Ovary (tissue), 10 donors: ENCODE measurements at places on chromosomes 7 and 10. TPM values are rescaled to one million over a fixed set of nuclear protein-coding genes. Genes with fewer than 3 reads are reported as not detected.

Gene CPA2
- not detected for total RNA-seq

Gene C10orf143
- total RNA-seq, result 6.5 TPM

DNA sequence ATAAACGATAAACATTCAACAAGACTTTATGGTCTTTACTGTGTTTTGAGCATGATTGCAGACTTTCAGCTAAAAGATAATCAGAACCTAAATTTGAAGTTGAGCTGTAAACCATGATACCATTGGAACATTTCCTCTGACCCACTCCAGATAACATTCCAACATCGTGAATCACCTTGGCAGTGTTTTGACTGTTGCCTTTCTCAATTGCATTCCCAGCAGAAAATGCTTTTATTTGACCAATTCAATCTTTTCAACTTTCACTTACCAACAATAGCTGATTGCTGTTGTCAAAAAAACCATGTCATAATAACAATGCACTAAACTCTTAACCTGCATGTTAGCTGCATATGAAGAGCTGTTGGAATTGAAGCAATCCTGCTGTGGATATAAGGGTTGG lies 165.5 kb downstream of the MDFIC start:
- no peaks in the 10 kb centered on the region for H3K27me3 ChIP-seq
- no peak overlapping the region for H3K4me3 ChIP-seq
- H3K27ac ChIP-seq, result no peak overlapping the region

Gene CHST3
- 26.0 TPM for total RNA-seq

- H3K4me1 ChIP-seq, result no peaks in the 10 kb centered on the region
- H3K27ac ChIP-seq, result no peak overlapping the region
- no peak overlapping the region for H3K4me3 ChIP-seq
- DNase-seq, result no peak
- no peaks in the 10 kb centered on the region for H3K27me3 ChIP-seq
- H3K36me3 ChIP-seq, result no peaks in the 10 kb centered on the region
These were observed 212.3 kb downstream of the C7orf25 start for GRCh38 chr7:42699380-42700178.

- DNase-seq, result no peak
- no peaks in the 10 kb centered on the region for H3K36me3 ChIP-seq
- no peak overlapping the region for H3K27ac ChIP-seq
- no peaks in the 10 kb centered on the region for H3K27me3 ChIP-seq
These were observed 8.9 kb downstream of the DKK1 start for GRCh38 chr10:52322936-52323335.

- H3K27ac ChIP-seq, result no peak overlapping the region
- peaks cover under 1% of the 10 kb centered on the region for H3K4me1 ChIP-seq
- no peaks in the 10 kb centered on the region for H3K36me3 ChIP-seq
These were observed 13.2 kb upstream of the PWWP2B start for GRCh38 chr10:132383751-132384196.

DNA sequence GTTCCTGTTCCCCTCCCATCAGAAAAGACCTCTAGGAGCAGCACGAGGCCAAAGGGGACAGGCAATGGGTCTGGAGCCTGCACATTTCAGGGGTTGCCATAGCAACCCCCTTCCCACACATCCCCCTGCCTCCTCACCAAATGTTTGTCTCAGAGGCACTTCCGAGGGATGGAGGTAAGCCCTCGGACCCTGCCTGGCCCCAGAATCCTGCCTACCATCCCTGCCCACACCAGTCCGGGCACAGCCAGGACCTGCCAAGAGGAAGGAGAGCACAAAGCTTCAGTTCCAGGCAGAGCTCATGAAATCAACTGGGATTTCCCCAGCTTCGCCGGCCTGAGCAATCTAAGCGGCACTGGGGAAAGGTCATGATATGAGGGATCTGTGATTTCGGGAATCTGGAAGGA lies 175.0 kb upstream of the PLXNA4 start:
- no peak for DNase-seq
- no peak overlapping the region for H3K4me3 ChIP-seq
- H3K36me3 ChIP-seq, result no peaks in the 10 kb centered on the region
- H3K27me3 ChIP-seq, result no peaks in the 10 kb centered on the region

Gene SPDYE11
- not detected for total RNA-seq

GRCh38 chr7:40148671-40149070 lies 13.9 kb downstream of the SUGCT start:
- H3K27me3 ChIP-seq, result no peaks in the 10 kb centered on the region
- H3K27ac ChIP-seq, result no peak overlapping the region
- no peaks in the 10 kb centered on the region for H3K36me3 ChIP-seq
- no peaks in the 10 kb centered on the region for H3K4me1 ChIP-seq

DNA sequence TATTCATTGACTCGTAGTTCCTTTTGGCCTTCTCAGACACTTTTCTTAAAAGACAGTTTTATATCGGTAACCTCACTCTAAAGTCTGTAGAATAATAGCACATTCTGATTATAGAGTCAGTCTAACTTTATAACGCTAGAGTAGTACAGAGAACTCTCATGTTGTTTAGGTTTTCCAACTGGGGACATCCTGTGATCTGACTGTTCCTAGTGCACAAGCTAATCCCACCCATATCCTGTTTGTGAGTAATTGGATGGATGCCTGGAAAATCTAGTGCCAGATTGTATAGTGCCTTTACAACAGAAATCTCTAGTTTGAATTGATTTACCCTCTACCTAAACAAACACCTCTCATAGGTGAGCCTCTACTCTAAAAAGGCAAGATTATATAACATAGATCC lies 107.4 kb downstream of the ZEB1 start:
- no peak overlapping the region for H3K27ac ChIP-seq
- no peak for DNase-seq
- peaks cover 3% of the 10 kb centered on the region for H3K4me1 ChIP-seq
- H3K27me3 ChIP-seq, result no peaks in the 10 kb centered on the region
- H3K36me3 ChIP-seq, result no peaks in the 10 kb centered on the region

Gene TFEC
- 7.6 TPM for total RNA-seq

Gene GHRHR
- total RNA-seq, result not detected

Gene CALHM1
- total RNA-seq, result not detected

DNA sequence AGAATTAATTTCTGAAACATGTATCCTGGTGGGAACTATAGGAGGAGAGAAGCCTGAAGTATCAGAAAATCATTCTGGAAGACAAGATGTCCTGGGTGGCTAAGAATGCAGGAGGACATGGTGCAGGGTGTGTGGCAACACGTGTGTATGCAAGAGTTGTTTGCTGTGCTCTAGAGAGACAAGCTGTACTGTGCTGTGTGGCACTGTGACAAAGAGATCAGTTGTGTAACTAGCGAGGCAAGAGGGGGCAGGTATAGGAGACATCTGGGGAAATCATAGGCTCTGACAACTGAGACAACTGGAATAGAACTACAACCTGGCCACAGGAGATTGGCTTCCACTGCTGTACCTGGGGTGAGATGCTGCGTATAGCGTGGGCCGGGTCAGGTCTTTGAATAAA lies 9.3 kb downstream of the ITGA8 start:
- H3K27ac ChIP-seq, result no peak overlapping the region
- H3K4me3 ChIP-seq, result no peak overlapping the region
- H3K36me3 ChIP-seq, result no peaks in the 10 kb centered on the region

GRCh38 chr7:120168066-120168465 lies 104.9 kb upstream of the KCND2 start:
- DNase-seq, result no peak
- no peaks in the 10 kb centered on the region for H3K27me3 ChIP-seq
- H3K4me1 ChIP-seq, result no peaks in the 10 kb centered on the region
- H3K4me3 ChIP-seq, result no peak overlapping the region
- no peaks in the 10 kb centered on the region for H3K36me3 ChIP-seq

GRCh38 chr7:101240226-101241014 lies 2.8 kb upstream of the CLDN15 start:
- no peak for DNase-seq
- no peaks in the 10 kb centered on the region for H3K27me3 ChIP-seq
- H3K4me3 ChIP-seq, result no peak overlapping the region

DNA sequence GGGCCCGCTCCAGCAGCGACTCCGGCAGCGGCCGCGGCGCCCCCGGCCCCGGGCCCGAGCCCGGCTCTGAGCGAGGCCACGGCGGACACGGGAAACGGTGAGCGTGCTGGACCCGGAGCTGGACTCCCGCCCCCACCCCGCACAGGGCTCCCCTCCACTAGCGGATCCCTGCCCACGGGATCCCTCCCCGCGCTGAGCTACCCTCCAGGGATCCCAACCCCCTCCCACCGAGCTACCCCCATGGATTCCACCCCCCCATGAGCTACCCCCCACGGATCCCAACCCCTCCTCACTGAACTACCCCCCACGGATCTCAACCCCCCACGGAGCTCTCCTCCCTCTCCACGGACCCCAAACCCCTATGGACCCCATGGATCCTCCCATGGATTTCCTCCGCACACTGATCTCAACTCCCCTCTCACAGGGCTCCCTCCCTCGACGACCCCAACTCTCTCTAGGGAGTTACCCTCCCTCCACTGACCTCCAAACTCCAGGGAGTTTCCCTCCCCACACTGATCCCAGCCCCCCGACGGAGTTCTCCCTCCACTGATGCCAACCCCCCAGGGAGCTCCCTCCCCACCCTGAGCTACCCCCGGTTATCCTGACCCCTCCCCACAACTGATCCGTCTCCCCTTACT lies 20.6 kb upstream of the HSPB1 start:
- H3K27me3 ChIP-seq, result no peaks in the 10 kb centered on the region
- peak overlapping the region; percentile 58 for H3K4me3 ChIP-seq
- H3K27ac ChIP-seq, result no peak overlapping the region
- peak; percentile 49 for DNase-seq
- no peaks in the 10 kb centered on the region for H3K36me3 ChIP-seq
- H3K4me1 ChIP-seq, result peaks cover 2% of the 10 kb centered on the region

- no peak overlapping the region for H3K27ac ChIP-seq
- no peaks in the 10 kb centered on the region for H3K4me1 ChIP-seq
- no peak for DNase-seq
- H3K36me3 ChIP-seq, result no peaks in the 10 kb centered on the region
These were observed 222.0 kb downstream of the LRRN3 start for GRCh38 chr7:111312966-111313365.

Gene TSPAN33
- total RNA-seq, result 6.0 TPM

DNA sequence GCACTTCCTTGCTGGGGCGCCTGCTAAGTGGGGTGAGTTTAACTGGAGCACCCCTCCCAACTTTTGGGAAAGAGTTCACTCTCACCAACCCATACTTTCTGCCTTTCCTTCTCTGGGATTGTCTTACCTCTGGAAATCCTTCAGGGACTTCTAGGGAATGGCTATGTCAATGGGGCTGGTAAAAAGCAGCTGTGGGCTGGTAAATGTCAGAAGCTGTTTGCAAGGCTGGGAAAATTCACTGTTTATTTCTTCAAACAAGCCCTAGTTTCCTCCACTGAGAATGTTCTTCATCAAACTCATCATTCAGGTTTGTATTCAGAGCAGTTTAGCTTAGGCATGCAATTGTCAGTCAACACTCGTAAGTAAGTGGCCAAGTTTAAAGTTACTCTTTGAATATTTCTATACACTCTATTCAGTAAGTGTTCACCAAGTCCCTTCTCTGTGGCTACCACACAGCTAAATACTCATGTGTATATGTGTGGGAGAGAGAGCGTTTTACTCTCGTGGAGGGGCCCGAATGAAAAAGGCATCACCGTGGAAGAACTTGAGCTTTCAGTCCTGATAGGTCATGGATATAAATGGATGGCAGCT lies 654.8 kb downstream of the LRMDA start:
- no peaks in the 10 kb centered on the region for H3K36me3 ChIP-seq
- no peaks in the 10 kb centered on the region for H3K27me3 ChIP-seq
- no peak overlapping the region for H3K4me3 ChIP-seq
- peak overlapping the region; percentile 28 for H3K27ac ChIP-seq
- H3K4me1 ChIP-seq, result peaks cover 16% of the 10 kb centered on the region

Gene PRSS1
- 34.6 TPM for total RNA-seq

- H3K27ac ChIP-seq, result no peak overlapping the region
- peaks cover 6% of the 10 kb centered on the region for H3K4me1 ChIP-seq
- no peak overlapping the region for H3K4me3 ChIP-seq
- no peaks in the 10 kb centered on the region for H3K36me3 ChIP-seq
- H3K27me3 ChIP-seq, result no peaks in the 10 kb centered on the region
- peak; percentile 40 for DNase-seq
These were observed 34.3 kb upstream of the MTPAP start for GRCh38 chr10:30383356-30383755.

- no peak overlapping the region for H3K4me3 ChIP-seq
- no peak for DNase-seq
- H3K27me3 ChIP-seq, result no peaks in the 10 kb centered on the region
- H3K4me1 ChIP-seq, result peaks cover 7% of the 10 kb centered on the region
- H3K36me3 ChIP-seq, result no peaks in the 10 kb centered on the region
These were observed 4.3 kb downstream of the PFKP start for GRCh38 chr10:3071405-3072198.

Gene ANKRD61
- total RNA-seq, result not detected

Gene PSMG3
- 34.5 TPM for total RNA-seq

DNA sequence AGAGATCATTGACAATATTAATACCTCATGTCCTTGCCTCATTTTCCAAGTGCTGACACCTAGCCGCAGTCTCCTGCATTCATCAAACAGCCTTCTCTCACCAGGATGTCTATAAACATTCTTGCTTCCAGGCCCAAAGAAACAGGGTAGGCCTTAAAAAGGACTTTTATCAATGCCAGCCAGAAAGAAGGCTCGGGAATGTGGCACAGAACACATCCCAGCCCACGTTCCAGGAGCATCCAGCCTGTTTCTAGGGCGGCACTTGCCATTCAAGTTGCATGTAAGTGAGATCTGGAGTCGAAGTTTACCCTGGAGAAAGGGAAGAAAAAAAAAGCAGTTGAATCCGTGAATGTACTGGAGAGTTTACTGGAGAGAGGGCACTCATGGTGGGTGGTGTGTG lies 1083.1 kb downstream of the KCNMA1 start:
- no peak overlapping the region for H3K27ac ChIP-seq
- no peak for DNase-seq

- no peak for DNase-seq
- H3K4me3 ChIP-seq, result no peak overlapping the region
- H3K36me3 ChIP-seq, result no peaks in the 10 kb centered on the region
- no peaks in the 10 kb centered on the region for H3K27me3 ChIP-seq
These were observed 307.0 kb downstream of the GATA3 start for GRCh38 chr10:8361510-8361844.

- H3K27ac ChIP-seq, result no peak overlapping the region
- H3K27me3 ChIP-seq, result no peaks in the 10 kb centered on the region
- H3K36me3 ChIP-seq, result no peaks in the 10 kb centered on the region
- no peak overlapping the region for H3K4me3 ChIP-seq
- no peaks in the 10 kb centered on the region for H3K4me1 ChIP-seq
These were observed 58.3 kb downstream of the ZNF518A start for GRCh38 chr10:96188421-96188820.

DNA sequence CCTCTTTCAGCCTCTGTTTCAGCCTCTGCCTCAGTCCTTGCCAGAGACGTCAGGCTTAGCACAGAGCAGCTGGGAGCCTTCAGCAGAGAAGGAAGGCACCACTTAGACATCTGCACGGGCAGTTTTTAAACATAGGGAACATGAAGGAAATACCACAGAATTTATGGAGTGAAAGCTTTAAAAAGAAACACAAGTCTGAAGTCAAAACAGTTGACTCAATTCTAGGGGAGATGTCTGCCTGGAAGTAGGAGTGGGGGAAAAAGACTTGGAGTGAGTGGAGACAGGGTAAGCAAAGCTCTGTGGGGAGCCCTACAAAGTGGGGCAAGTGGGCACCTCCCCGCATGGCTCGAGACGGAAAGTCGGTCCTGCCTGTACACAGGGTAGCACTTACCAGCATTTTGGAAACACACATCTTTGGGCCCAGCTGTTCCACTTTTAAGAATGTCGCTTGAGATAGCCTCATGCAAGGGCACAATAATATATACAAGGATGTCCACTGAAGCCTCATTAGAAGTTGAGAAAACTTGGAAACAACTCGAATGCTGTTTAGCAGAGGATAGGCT lies 5.0 kb upstream of the TBXAS1 start:
- peaks cover 2% of the 10 kb centered on the region for H3K4me1 ChIP-seq
- no peak overlapping the region for H3K27ac ChIP-seq
- peak; percentile 64 for DNase-seq
- no peaks in the 10 kb centered on the region for H3K36me3 ChIP-seq
- H3K4me3 ChIP-seq, result no peak overlapping the region

- H3K4me3 ChIP-seq, result no peak overlapping the region
- no peak overlapping the region for H3K27ac ChIP-seq
- DNase-seq, result no peak
- no peaks in the 10 kb centered on the region for H3K27me3 ChIP-seq
These were observed 17.7 kb downstream of the SOSTDC1 start for GRCh38 chr7:16447876-16448275.
